ENCODE measurements at places on chromosomes 2 and 18. TPM values are rescaled to one million over a fixed set of nuclear protein-coding genes. Genes with fewer than 3 reads are reported as not detected.

Gene ANKRD29
- total RNA-seq, result not detected

Gene GAL3ST2
- total RNA-seq, result 0.16 TPM

Gene ERBB4
- total RNA-seq, result not detected

Gene ECEL1
- total RNA-seq, result not detected

Gene ATP6V1B1
- 0.11 TPM for total RNA-seq

Gene APCDD1
- total RNA-seq, result not detected

Gene CFAP65
- not detected for total RNA-seq

Gene HK2
- 18.5 TPM for total RNA-seq

Gene AFF3
- 1.5 TPM for total RNA-seq

Gene DSG1
- total RNA-seq, result not detected

Gene ZNF804A
- not detected for total RNA-seq

Gene VWA3B
- total RNA-seq, result not detected

Gene NEU2
- total RNA-seq, result not detected

Gene UGT1A5
- total RNA-seq, result not detected

Gene ABCA12
- not detected for total RNA-seq

Gene SLC38A11
- not detected for total RNA-seq

Gene FLACC1
- 1.0 TPM for total RNA-seq
